ENCODE measurements at places on chromosomes 4 and X.

- DNase-seq = no peak
These were observed 39.4 kb downstream of the LDB2 start for GRCh38 chr4:16859031-16859430.

- DNase-seq = no peak
These were observed 132.1 kb upstream of the CXCL13 start for GRCh38 chr4:77473509-77473908.

DNA sequence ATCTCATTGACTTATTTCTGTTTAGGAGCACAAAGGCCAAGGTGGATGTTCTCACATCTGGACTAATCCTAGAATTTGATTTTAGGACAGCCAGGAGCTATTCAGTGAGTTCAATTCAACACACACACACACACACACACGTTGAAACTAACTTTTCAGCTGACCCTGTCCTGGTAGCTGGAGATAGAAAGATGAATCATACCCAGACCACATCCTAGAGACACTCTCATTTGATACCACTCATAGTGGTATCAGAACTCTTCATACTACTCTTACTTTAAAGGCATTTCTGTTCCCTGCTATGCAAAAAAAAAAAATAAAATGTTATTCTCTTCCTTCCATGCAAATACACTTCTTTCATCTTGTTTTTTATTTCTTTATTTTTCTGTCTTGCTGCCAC, 36.7 kb downstream of the KLF8 start:
- no peak for DNase-seq

GRCh38 chrX:69605521-69605920, 10.4 kb upstream of the EDA start:
- DNase-seq = no peak

GRCh38 chrX:124217304-124218251, 114.9 kb upstream of the TEX13D start:
- DNase-seq = no peak

DNA sequence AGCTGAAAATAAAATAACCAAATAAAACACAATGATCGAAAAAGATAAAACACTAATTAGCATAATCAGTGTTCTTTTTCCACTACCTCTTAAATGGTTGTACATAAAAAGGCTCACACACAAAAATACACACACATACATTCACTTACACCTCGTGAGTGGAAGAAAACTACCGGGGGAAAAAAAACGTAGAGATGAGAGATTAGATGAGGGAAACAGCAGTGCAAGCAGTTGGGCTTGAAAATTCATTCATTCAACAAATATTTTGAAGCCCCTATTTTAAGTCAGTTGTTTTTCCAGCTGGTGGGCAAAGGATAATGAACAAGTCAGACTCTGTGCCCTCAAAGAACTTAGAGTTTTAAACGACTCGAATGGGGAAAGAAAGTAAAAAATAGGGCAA, 1.0 kb downstream of the TBCK start:
- DNase-seq = no peak

- no peak for DNase-seq
These were observed 25.8 kb upstream of the SOD3 start for GRCh38 chr4:24769571-24769970.

GRCh38 chrX:113906168-113906567, 677.7 kb upstream of the HTR2C start:
- DNase-seq = no peak

- DNase-seq = no peak
These were observed 344.6 kb upstream of the CTSO start for GRCh38 chr4:156298230-156298629.

DNA sequence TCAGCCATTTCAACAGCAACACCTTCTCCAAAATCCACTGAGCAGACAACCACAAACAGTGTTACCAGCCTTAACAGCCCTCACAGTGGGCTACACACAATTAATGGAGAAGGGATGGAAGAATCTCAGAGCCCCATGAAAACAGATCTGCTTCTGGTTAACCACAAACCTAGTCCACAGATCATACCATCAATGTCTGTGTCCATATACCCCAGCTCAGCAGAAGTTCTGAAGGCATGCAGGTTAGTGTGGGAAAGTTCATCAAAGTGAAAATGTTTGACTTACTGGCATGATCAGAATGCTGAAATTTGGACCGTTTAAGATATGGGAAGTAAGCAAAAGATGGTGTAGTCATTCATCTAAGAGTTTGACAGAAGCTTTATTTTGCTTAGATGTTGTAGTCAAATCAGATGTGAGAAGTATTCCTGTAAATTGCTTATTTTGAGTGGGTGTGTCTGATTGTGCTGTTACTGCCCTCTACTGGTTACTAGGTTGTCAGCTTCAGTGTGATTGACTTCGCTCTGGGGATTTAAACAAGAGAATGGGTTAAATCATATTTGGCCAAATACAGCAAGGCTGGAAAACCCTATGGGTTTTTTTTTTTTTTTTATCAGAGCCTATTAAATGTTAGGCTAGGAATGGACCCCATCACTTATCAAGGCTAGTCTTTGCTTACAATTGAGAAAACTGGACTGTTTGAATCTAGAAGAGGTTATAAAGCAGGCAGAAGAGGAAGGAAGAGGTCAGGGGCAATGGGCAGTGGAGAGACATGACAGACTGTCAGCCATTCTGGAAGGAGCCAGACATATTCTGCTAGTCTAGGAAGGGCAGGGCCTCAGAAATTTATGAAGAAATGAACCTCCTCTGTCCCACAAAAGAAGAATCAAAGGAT, 130.3 kb downstream of the DIPK2B start:
- DNase-seq = no peak

DNA sequence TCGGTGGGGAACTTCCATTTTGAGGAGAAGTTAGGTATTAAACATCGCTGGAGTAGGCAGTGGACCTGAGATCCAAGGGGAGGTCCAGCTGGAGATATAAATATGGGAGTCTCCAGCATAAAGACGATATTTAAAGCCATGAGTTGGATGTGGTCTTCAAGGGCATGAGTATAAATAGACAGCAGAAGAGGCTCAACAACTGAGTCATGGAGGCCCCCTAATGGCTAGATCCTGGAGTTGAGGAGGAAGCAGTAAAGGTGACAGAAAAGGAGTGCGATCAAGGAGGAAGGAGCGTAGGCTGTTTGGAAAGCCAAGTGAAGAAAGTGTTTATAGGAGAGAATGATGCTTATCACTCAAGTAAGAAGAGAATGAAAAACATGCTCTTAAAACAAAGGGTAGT, 18.1 kb upstream of the APBB2 start:
- DNase-seq = no peak

DNA sequence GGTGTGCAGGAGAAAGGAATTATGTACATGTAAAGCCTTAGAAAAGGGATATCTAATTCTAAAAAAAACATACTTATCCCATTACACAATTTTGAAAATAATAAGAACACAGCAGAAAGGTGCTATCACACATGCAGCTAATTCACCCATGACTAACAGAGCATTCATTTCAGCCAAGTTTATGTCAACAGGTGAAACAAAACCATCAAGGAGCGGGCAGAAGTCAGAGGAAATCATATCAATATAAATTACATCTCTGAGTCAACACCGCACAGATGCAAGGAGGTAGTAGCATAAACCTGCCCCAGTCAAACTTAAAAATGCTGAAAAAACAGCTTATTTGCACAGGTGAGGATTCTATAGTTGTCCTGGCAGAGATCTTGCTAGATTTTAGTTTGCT, 197.9 kb downstream of the PRDM5 start:
- DNase-seq = no peak

DNA sequence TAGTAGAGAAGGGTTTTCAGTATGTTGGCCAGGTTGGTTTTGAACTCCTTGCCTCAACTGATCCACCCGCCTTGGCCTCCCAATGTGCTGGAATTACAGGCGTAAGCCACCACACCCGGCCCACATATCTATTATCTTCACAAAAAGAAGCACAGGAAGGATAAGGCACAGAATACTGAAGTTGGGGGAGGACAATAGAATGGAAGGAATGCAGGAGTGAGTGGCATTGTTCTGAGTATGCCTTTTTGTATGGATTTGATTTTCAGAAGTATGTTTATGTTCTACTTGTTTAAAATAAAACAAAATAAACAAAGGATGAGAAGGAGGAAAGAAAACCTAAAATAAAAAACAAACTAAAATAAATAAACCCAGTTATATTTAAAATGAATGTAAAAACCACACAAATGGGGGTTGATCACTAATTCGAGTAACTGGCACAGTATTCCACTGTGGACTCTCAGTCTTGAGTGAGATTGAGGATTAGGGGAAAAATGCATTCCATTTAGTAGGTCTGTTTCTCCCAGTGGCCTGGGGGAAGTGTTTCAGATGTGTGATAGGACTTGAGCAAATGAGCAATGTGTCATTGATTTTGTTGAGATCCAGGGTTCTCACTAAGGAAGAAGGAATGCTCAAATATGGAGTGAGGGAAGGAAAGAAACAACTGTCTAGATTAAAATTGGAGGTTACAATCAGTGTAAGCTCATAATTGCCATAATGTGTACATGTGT, 109.0 kb upstream of the C1QTNF7 start:
- DNase-seq = no peak

DNA sequence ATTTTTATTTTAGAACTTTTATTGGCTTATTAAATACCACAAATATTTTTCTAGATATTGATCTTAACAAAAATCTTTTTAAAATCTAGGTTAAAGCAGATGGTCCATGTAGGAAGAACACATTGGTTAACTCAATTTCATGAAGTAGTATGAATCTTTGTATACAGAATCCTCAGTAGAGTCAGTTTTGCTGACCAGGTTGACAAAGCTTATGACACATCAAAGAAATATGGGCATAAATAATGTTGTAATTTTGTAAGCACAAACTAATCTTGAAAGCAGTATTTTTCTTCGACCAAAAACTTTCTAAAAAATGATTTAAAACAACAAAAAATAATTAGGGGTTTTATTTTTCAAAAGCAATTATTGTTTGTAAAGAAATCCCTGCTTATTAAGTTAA, 479.3 kb upstream of the PCDH10 start:
- no peak for DNase-seq

DNA sequence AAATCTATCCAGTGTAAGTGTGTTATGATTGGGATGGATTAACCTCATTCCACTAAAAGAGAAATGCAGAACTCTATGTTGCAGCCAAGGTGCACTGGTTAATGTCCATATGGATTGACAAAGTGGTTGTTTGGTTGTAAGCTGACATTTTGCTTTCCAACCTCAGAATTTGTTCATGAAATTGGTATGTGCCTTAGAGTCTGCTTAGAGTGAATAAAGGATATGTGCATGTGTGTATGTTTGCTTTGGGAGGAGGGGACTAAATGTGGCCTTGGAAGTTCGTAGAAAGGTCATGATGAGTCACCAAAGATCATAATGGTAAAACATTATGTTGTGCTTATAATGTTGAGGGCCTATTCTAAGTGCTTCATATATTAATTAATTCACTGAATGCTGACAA, 44.1 kb upstream of the MBNL3 start:
- DNase-seq = no peak

- no peak for DNase-seq
These were observed 51.7 kb upstream of the PJA1 start for GRCh38 chrX:69216911-69217310.

DNA sequence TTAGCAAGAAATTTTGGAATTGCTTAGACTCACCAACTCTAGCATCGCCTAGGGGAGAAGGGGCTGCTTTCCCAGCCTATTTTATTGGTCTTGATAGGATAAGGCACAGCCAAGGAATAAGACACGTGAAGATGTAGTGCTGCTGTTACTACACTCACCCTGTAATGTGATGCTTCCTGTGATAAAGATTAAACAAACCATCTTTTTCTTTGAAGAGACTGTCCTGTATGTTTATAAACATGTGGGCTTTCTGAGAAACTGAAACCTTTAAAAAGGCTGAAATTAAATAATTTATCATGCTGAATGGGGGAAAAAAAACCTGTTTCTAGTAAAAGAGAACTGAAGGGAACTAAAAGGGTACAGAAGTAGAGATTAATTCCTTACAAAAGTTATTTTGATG, 13.2 kb downstream of the TAPT1 start:
- DNase-seq = no peak

DNA sequence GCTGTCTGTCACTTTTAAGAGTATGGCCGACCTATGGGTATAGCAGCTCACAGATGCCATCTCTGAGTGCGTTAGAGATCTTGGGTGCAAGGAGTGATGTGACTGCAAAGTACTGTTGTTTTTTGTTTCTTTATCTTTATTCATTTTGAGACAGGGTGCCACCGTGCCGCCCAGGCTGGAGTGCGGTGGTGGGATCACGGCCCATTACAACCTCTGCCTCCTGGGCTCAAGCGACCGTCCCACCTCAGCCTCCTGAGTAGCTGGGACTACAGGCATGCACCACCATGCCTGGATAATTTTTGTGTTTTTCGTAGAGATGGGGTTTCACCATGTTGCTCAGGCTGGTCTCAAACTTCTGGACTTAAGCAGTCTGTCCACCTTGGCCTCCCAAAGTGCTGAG, 71.4 kb downstream of the CCKAR start:
- DNase-seq = no peak

DNA sequence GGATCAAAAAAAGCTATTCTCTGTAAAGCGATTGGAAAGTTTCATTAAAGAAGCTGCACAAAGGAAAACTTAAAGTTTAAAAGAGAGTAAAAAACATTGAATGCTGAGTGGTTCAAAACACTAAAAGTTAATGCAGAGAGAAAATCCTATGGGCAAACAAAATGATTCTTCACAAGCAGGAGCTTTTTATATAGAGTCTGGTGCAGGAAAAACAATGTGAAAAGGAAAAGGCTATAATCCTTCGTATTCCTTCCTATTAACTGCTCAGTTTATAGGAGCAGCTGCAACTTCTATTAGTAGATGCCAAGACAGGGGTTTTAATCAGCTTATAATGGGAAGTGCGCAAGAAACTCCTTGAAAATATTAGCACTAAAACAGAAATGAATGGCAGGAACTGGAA, 100.7 kb downstream of the PDGFC start:
- DNase-seq = no peak

DNA sequence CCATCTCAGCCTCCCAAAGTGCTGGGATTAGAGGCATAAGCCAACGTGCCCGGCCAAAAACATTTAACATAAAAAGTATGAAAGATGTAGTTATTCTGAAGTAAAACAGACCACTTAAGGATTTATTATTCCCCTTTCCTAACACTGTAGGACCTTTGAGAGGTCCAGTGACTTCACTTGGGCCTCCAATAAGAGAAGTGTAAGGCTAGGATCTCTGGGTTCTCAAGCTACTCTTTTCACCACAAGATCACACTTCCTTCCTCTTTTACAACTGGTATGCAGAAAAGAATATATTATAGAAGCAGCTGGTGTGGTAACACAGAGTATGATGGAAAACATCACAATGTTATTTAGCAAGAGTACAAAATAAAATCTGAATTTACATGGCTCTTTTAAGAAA, 30.2 kb upstream of the CCNG2 start:
- DNase-seq = no peak

GRCh38 chrX:111519215-111519614, 7.8 kb downstream of the SERTM2 start:
- DNase-seq = no peak

- DNase-seq = no peak
These were observed 70.9 kb downstream of the APBB2 start for GRCh38 chr4:41143311-41144039.

DNA sequence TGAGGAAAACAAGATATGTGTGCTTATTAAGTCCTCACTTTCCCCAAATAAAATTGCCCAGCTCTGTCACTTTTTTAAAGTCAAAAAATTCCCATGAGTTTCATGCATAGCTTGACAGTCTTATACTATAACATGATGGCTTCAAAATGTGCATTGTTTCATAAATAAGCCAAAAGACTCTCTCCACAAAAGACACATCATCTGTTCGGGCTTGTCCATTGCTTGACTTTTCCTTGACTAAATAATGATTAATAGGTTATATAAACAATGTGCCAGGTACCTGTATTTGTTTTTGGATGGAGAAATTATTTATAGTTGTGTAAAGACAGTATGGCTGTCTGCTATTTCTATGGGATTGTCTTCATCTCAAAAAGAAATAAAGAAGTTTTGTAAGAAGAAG, 329.2 kb upstream of the KLF3 start:
- DNase-seq = no peak

- no peak for DNase-seq
These were observed 171.9 kb downstream of the DKK2 start for GRCh38 chr4:106864231-106864630.
